ENCODE measurements at places on chromosomes 13 and 19. TPM values are rescaled to one million over a fixed set of nuclear protein-coding genes. Genes with fewer than 3 reads are reported as not detected.

ZNF729 gene
- not detected for total RNA-seq

DNA sequence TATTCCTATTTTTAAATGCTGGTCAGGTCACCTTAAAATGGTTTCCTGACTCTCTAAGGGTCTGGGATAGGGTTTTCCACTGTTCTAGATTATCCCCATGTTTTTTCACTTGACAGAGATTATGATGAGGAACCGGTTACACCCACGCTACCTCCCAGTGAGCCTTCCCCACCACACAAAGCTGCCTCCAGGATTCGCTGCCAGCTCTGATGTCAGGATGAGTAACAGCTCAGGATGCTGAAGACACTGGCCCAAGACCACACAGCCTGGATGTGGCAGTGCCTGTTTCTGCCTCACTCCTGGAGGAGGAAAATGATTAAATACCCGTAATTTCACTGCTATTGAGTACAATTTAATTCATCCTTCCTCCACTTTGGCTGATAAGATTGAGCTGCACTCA, 22.9 kb downstream of the ZNF114 start:
- H3K27me3 ChIP-seq: no peaks in the 10 kb centered on the region
- no peaks in the 10 kb centered on the region for H3K36me3 ChIP-seq
- peaks cover 12% of the 10 kb centered on the region for H3K4me1 ChIP-seq

RASIP1 gene
- total RNA-seq: 5.4 TPM

DNA sequence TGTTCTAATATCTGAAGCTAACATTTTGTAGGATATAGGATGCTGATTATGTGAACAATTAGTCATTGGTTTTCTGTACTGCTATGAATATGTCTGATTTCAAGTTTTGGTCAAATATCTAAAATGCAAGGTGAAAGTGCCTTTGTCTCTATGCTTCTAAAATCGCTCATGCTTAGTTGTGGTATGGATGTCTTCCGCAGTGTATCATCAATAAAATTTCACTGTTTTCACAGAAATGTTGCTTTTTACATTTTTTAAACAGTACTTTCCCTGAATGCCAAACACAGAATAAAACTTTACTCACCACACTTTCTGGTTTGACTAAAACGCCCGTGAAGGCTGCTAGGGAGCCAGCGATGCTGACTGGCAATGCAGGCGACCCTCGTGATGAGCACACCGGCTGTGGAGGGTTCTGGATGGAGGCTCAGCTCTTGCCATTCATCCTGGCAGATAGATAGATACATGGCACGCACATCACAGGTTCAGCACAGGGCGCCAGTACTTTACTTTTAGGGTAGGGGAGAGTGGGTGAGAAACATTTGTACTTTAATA, 40.1 kb downstream of the SLC7A9 start:
- no peaks in the 10 kb centered on the region for H3K4me1 ChIP-seq
- no peak overlapping the region for H3K27ac ChIP-seq
- DNase-seq: no peak

DNA sequence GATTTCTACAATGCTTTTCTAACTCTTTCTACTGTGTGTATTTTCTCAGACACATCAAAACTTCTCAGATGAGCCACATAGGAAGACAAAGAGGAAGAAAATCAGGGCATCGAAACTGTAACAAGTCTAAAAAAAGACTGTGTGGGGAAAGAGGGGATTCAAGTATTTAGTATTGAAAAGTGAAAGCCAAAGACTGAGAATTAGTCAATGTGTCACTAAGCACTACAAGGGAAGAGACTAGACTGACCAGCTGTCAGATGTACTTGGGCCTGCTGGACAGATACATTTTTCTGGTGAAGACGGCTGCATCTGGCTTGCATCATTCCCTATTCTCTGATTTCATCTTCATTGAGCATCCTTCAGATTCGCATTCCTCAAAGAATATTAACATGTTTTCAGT, 25.4 kb downstream of the COMMD6 start:
- no peaks in the 10 kb centered on the region for H3K36me3 ChIP-seq
- H3K27me3 ChIP-seq: no peaks in the 10 kb centered on the region
- H3K4me3 ChIP-seq: no peak overlapping the region
- no peak overlapping the region for H3K27ac ChIP-seq
- no peak for DNase-seq

CEACAM7 gene
- not detected for total RNA-seq

GRCh38 chr19:50624949-50625600, 14.6 kb downstream of the SYT3 start:
- H3K4me3 ChIP-seq: no peak overlapping the region
- DNase-seq: no peak
- no peaks in the 10 kb centered on the region for H3K4me1 ChIP-seq
- H3K36me3 ChIP-seq: no peaks in the 10 kb centered on the region

LIPE gene
- total RNA-seq: 20.0 TPM

ZNF681 gene
- 1.2 TPM for total RNA-seq

All from Caco-2 (cell line).